Stimulated activated CD4-positive, alpha-beta T cell treated with anti-CD3 and anti-CD28 coated beads, Interleukin-1b, Interleukin-23, amount 100 ng/mL, for 1 hour (primary cell): ENCODE measurements at places on chromosomes 13 and 19.

DNA sequence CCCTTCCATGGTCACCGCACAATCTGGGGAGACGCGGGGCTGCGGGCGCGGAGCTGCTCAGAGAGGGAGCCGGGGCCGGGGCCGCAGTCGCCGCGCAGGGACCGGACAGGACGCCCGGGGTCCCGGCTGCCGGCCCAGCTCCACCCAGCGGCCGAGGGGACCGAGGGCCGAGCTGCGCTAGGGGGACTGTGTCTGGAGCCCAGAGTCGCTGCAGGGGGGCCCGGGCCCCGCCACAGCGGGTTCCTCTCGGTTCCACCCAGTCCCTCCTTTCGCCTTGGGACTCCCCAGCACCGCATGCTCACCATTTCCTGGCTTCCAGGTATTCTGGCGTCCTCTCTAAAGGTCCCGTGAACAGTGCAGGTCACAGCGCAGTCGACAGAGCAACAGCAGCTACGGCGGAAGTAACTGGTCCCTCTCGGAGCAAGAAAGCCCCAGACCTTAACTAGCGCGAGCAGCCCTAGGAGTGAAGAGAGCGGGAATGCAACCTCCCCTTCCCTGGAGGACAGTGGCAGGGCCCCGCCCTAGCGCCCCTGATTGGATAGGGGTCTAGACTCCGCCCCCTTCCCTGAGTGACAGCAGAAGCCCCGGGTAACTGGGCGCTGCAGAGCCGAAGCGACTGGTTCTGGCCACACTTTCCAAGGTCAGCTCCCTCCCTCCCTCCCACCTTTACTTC lies at the start of gene ZNF878:
ZNF878 (minus strand) TSS at position 465 of the 673 bp plus-strand sequence; CDS start at position 305, 160 bp downstream.
- no peak for DNase-seq

GRCh38 chr13:41648314-41648935 lies 191.1 kb downstream of the RGCC start:
- no peak for DNase-seq

GRCh38 chr19:55368701-55369563 lies 1.3 kb downstream of the IL11 start:
- no peak for DNase-seq

DNA sequence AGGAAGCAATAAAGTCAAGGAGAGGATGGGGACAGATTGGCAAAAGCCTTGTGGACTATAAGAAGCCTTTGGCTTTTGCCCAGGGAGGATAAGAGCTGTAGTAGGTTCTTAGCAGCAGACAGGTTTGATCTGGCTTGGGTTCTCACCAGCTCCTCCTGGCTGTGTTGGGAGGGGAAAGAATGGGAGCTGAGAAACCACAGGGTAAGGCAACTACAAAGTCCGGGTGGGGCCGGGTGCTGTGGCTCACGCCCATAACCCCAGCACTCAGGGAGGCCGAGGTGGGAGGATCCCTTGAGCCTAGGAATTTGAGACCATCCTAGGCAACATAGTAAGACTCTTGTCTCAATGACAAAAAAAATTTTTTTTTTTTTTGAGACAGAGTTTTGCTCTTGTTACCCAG lies 20.6 kb downstream of the NECTIN2 start:
- no peak for DNase-seq

GRCh38 chr19:35509861-35510625 lies 3.4 kb downstream of the DMKN start:
- DNase-seq = peak; percentile 63

- DNase-seq = no peak
These were observed 8.2 kb upstream of the SUCLA2 start for GRCh38 chr13:48009284-48009683.

DNA sequence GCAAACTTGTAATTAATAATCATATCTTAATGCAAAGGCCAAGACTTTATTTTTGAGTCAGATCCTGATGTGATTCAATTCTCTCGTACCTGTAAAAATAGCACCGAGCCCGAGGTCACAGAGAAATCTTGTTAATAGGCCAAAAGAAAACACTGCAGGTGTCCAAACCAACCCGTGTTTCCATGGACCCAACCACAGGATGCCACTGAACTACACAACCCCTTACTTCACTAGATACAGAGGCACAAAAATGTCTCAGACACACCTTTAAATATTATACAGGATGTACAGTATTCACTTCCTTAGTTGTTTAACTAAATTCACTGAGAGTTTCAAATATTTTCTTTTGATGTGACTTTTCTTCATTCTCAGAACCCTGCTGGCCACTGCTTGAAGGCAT lies 530.9 kb downstream of the MYO16 start:
- no peak for DNase-seq

GRCh38 chr13:60075850-60076249 lies 87.9 kb downstream of the DIAPH3 start:
- DNase-seq = no peak

GRCh38 chr19:48999481-49000325 lies 6.0 kb downstream of the RUVBL2 start:
- peak; percentile 35 for DNase-seq

- DNase-seq = no peak
These were observed 40.7 kb downstream of the PSG11 start for GRCh38 chr19:42985588-42985987.

GRCh38 chr19:49152119-49152550 lies 3.1 kb downstream of the HRC start:
- DNase-seq = no peak

- DNase-seq = no peak
These were observed 144.9 kb upstream of the SOX1 start for GRCh38 chr13:111922086-111922485.

GRCh38 chr13:110830331-110830730 lies 84.5 kb downstream of the ANKRD10 start:
- no peak for DNase-seq

DNA sequence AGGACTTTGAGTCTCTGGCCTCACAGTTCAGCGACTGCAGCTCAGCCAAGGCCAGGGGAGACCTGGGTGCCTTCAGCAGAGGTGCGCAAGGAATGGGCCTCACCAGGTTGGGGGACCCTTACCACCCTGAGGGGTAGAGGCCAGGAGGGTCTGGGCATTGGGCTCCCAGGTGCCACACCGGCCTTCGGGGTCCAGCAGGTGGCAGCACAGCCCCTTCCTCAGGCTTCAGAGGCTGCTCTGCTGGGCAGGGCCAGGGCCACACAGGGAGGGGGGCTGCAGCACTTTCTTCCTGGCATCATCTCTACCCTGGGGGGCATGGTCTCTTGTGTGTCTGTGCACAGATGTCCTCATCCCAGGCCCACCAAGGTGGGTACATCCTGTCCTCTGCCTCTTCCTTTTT lies 12.9 kb downstream of the PIN1 start:
- no peak for DNase-seq

DNA sequence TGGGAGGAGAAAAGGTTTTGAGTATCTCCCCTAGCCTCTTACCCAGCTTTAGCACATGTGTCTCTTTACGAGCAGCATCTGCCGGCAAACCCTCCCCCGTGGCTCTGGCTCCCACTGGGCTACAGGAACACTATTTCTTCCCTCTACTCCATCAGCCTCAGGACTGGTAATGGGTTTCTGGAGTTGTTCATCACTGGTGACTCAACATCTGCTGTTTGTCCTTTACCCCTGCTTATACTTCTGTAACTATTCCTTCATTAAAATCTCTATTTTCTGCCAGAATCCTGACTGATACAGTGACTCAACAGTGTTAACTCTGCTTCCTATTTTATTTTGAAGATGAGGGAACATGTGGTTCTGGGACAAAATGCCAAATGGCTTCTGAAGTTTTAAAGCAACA lies 437.3 kb upstream of the HTR2A start:
- no peak for DNase-seq

DNA sequence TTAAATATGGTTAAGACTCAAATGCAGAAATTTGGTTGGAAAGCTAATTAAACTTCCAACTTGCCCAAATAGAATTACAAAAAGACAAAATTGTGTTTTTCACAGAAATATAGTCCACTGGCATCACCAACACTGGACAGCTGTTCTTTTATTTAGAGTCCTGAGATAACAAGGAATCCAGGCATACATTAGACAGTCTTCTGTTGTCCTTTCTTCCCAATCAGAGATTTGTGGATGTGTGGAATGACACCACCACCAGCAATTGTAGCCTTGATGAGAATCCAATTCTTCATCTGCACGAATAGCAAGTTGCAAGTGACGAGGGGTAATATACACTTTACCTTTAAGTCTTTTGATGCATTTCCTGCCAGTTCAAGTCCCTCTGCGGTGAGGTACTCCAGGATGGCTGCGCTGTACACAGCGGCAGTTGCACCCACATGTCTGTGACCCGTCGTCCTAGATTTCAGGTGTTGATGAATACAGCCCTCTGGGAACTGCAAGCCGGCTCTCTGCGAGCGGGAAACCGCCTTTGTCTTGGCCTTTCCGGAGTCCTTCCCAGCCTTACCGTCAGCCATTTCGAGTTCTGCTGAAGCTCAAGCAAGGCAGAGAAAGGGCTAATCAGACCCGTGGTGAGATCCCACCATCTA lies 14.7 kb downstream of the UBAC2 start:
- DNase-seq = no peak
